T-helper 2 cell (primary cell): ENCODE measurements at places on chromosomes 16 and 17.

DNA sequence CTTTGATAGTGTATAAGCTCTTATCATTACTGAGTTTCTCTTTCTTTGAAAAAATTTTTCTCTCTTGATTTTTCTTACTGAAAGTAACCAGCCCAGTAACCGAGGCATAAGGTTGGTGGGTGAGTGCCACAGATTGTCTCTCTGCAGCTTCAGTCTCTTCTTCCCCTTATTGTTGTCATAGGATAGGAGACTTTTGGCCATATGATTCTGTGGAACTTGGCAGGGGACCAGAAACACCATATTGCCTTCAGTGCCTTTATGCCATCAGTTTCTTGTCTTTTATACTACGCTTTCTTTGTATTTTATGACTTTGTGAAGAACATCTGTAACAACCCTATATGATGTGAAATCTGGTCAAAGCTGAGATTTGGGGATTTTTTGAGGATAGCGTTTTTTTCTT lies 341.6 kb upstream of the TBX2 start:
- no peak for DNase-seq

- DNase-seq, result no peak
These were observed 116.6 kb downstream of the PRKCB start for GRCh38 chr16:23952128-23952970.

DNA sequence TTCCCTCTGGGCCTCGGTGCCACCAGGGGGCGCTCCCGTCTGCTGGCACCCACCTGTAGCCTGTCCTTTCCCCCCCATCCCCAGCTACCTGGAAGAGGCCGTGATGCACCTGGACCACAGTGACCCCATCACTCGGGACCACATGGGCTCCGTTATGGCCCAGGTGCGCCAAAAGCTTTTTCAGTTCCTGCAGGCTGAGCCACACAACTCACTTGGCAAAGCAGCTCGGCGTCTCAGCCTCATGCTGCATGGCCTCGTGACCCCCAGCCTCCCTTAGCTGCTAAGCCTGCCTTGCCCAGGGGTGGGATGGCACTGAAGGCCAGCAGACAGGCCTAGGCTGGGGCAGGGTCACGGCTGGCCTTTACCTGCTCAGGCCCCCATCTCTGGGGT lies 818 bp upstream of the NRN1L start:
- DNase-seq, result peak; percentile 58

GRCh38 chr16:57807968-57808528 lies 5.8 kb upstream of the KIFC3 start:
- peak; percentile 18 for DNase-seq

DNA sequence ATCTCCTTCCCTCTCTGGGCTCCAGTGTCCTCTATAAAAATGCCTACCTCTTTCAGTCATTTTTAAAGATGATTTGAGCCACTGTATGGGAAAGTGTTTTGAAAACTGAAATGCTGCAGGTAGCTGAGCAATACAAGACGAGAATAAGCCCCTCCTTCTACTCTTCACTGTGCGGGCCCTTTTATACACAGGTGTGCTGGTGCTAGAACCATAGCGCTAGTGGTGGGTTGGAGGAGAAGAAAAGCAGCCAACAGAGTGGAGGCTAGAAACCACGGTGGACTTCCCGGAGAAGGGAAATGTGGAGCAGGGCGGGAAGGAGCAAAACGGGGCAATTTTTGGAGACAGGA lies 58.2 kb upstream of the DLX4 start:
- DNase-seq, result no peak

DNA sequence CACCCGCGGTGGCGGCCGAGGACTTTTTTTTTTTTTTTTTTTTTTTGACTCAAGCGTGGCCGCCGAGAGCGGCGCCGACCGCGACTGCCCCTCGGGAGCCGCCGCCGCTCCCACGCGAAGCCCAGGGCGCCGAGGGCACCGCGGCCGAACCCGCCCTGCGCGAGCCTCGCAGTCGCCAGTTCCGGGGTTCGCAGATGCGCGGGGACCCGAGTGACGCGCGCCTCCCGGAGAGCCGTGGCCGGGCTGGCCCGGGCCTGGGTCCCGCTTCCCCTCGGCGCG lies 1.1 kb downstream of the METRNL start:
- DNase-seq, result peak; percentile 29
